Osteocyte (in vitro differentiated cells): ENCODE measurements at places on chromosomes 1 and 21. TPM values are rescaled to one million over a fixed set of nuclear protein-coding genes. Genes with fewer than 3 reads are reported as not detected.

DNA sequence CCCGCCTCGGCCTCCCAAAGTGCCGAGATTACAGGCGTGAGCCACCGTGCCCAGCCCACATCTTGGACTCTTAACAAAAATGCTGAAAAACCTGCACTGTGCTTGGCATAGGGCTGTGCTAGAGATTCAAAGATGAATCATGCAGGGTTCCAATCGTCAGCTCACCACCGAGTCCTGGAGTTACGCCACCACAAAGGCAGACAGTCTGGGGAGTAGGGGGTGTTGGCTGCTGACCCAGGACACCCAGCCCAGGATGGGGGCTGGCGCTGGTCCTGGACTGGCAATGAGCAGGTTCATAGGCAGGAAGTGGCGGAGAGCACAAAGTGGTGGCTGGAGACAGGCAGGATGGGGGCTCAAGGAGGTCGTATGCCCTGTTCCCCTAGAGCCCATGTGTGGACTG, 16.0 kb downstream of the PSRC1 start:
- no peak overlapping the region for H3K27ac ChIP-seq
- H3K4me3 ChIP-seq, result no peak overlapping the region
- DNase-seq, result no peak
- no peaks in the 10 kb centered on the region for H3K27me3 ChIP-seq
- peaks cover 6% of the 10 kb centered on the region for H3K36me3 ChIP-seq
- H3K4me1 ChIP-seq, result peaks cover 5% of the 10 kb centered on the region

- no peak for DNase-seq
- H3K36me3 ChIP-seq, result peaks cover 6% of the 10 kb centered on the region
- H3K4me1 ChIP-seq, result peaks cover 39% of the 10 kb centered on the region
- no peaks in the 10 kb centered on the region for H3K27me3 ChIP-seq
- H3K4me3 ChIP-seq, result no peak overlapping the region
These were observed 3.4 kb upstream of the AGO3 start for GRCh38 chr1:35927472-35927871.

DNA sequence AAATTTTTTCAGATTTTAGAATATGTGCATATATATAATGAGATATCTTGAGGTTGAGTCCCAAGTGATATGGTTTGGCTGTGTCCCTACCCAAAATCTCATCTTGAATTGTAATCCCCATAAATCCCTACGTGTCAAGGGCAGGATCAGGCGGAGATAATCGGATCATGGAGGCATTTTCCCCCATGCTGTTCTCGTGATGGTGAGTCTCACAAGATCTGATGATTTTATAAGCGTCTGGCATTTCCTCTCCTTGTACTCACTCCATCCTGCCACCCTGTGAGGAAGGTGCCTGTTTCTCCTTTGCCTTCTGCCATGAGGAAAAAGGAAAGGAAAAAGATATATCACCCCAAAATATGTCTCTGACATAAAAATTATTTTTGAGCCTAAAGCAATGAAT, 64.6 kb downstream of the TOR3A start:
- H3K27me3 ChIP-seq, result no peaks in the 10 kb centered on the region
- peaks cover 22% of the 10 kb centered on the region for H3K4me1 ChIP-seq
- no peak for DNase-seq
- H3K4me3 ChIP-seq, result no peak overlapping the region
- peak overlapping the region; percentile 71 for H3K27ac ChIP-seq
- peaks cover 7% of the 10 kb centered on the region for H3K36me3 ChIP-seq

GRCh38 chr1:117638759-117639158, 32.9 kb downstream of the TENT5C start:
- DNase-seq, result no peak
- no peak overlapping the region for H3K4me3 ChIP-seq
- no peaks in the 10 kb centered on the region for H3K4me1 ChIP-seq
- H3K27me3 ChIP-seq, result peaks cover 7% of the 10 kb centered on the region

DNA sequence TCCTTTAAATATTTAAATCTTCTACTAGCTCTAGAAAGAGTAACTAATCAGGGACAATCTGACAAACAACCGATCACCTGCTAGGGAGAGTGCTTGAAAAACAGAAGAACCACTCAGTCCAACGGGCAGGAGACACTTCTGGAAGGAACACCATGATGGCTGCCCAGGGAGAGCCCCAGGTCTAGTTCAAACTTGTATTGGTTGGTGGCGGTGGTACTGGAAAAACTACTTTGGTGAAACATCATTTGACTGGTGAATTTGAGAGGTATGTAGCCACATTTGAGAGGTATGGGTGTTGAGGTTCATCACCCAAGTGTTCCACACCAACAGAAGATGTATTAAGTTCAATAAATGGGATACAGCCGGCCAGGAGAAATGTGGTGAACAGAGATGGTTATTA, 4.8 kb upstream of the WDR47 start:
- no peak overlapping the region for H3K27ac ChIP-seq
- H3K4me1 ChIP-seq, result no peaks in the 10 kb centered on the region
- H3K36me3 ChIP-seq, result no peaks in the 10 kb centered on the region

- no peak for DNase-seq
- no peaks in the 10 kb centered on the region for H3K36me3 ChIP-seq
- H3K27ac ChIP-seq, result no peak overlapping the region
- no peak overlapping the region for H3K4me3 ChIP-seq
These were observed 615.2 kb downstream of the PLA2G4A start for GRCh38 chr1:187443939-187444338.

GRCh38 chr1:29934255-29934772, 698.0 kb downstream of the PTPRU start:
- no peaks in the 10 kb centered on the region for H3K4me1 ChIP-seq
- no peak overlapping the region for H3K27ac ChIP-seq
- H3K27me3 ChIP-seq, result no peaks in the 10 kb centered on the region
- no peak for DNase-seq
- H3K4me3 ChIP-seq, result no peak overlapping the region
- H3K36me3 ChIP-seq, result no peaks in the 10 kb centered on the region

DNA sequence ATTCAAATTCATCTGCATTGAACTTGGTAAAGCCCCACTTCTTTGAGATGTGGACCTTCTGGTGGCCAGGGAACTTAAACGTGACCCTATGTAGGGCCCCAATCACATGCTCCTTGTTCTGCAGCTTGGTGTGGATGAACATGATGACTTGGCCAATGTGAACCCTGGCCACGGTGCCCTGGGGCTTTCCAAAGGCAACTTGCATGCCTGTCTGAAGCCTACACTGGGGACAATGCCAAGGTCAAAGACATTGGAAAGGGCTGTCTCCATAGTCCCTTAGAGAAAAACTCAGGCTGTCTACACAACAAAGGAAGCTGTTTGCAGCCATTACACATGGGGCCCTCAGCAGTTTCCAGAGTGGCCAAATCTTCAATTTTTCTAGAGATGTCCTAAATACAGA, 8.9 kb upstream of the VPS13D start:
- H3K4me3 ChIP-seq, result no peak overlapping the region
- H3K27ac ChIP-seq, result no peak overlapping the region
- H3K36me3 ChIP-seq, result no peaks in the 10 kb centered on the region
- no peak for DNase-seq
- H3K27me3 ChIP-seq, result peaks cover 44% of the 10 kb centered on the region

GRCh38 chr1:157155658-157156057, 17.5 kb upstream of the ETV3 start:
- H3K4me1 ChIP-seq, result peaks cover 27% of the 10 kb centered on the region
- H3K27me3 ChIP-seq, result peaks cover 10% of the 10 kb centered on the region
- no peaks in the 10 kb centered on the region for H3K36me3 ChIP-seq
- DNase-seq, result no peak
- H3K27ac ChIP-seq, result peak overlapping the region; percentile 61

DNA sequence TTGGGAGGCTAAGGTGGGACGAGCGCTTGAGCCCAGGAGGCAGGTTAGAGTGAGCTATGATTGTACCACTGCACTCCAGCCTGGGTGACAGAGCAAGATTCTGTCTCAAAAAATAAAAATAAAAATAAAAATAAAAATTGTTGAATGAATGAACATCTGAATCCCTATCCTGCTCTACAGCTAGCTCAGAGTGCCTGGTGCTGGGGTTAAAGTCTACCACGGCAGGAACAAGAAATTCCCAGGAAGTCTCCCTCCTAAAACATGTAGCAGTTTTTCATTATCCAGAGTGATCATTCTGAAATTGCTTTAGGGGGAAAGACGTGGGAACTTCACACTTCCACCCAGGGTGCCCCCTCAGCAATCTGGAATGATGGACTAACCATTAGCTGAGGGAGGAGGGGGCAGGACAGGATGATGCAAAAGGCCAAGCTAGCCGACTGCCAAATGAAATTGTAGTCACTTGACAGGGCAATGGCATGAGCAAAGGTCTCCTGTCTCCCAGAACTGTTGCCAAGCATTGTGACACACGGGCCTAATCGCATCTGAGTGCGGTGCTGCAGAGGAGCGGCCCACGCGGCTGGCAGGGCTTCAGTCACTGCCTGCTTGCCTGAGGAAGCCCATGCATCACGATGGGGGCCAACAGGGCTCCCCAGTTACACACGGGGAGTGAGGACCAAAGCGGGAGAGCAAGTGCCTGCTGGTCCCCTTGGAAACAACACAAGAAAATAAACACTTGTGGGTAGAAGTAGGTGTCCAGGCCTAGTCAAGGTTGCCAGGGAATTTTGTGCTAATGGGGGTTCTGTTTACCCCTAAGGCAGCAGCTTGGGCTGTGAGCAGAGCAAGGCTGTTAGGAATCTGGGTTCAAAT, 85.7 kb downstream of the NENF start:
- peaks cover 11% of the 10 kb centered on the region for H3K27me3 ChIP-seq
- peak overlapping the region; percentile 60 for H3K27ac ChIP-seq
- H3K4me3 ChIP-seq, result no peak overlapping the region
- H3K36me3 ChIP-seq, result no peaks in the 10 kb centered on the region

- no peak overlapping the region for H3K27ac ChIP-seq
- no peak overlapping the region for H3K4me3 ChIP-seq
- no peak for DNase-seq
- peaks cover 31% of the 10 kb centered on the region for H3K4me1 ChIP-seq
These were observed 3.8 kb upstream of the TGFB2 start for GRCh38 chr1:218341325-218341724.

HENMT1 gene
- 6.8 and 7.2 TPM in 2 replicates for total RNA-seq
